EL (cell line): ENCODE measurements at places on chromosomes 6 and 20.
A peak's percentile ranks its signal among the peaks of the same experiment; 100 is the strongest.

- DNase-seq = no peak
Measured at GRCh38 chr20:24911461-24911860, 37.6 kb upstream of the CST7 start.

GRCh38 chr20:51542033-51542570 lies 417 bp downstream of the NFATC2 start:
- DNase-seq = no peak

DNA sequence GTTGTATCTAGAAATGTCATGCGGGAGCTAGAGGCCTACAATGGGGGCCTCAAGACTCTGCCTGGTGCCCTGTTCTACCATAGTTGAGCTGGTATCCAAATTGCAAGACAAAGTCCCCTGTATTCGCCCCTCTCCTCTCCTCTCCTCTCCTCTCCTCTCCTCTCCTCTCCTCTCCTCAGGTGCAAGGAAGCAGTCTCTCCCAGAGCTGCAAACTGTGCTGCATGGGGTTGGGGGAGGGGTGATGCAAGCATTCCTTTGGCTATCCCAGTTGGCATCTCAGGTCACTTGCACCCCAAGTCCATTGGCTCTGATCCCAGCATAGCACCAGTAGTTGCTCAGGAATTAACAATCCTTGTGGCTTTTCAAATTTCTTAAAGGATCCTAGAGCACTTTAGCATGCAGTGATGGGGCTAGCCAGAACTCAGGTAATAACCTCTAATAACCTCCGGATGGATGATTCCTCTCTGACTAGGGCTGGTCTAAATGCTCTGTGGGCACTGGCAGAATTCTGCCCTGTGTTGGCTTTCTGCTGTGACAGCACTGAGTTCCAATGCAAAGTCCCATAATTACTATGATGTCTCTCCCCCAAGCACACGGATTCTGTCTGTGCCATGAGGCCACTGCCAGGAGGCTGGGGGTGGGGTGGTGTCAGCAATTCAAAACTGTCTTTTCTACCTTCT lies 35.3 kb downstream of the TAF11 start:
- DNase-seq = peak; percentile 58

- DNase-seq = peak; percentile 56
Measured at GRCh38 chr6:154931711-154932424, 63.2 kb upstream of the TIAM2 start.

- DNase-seq = no peak
Measured at GRCh38 chr6:1229808-1230207, 82.1 kb upstream of the FOXQ1 start.

DNA sequence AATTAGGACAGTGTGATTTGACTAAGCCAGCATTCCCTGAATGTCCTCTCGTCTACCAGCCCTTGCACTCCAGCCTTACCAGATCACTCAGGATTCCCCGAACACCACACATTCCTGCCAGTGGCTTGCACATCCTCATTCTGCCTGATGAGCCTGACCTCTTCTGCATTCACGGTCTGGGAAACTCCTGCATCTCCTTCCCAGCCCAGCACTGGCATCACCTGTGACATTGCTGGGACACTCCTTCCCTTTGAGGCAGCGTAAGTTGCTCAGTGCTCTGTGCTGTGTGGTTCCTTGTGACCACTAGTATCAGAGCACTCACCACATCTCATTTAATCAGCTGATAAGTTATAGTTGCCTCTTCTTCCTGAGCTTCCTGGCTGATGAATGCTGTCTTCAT lies 17.3 kb downstream of the NCOA7 start:
- peak; percentile 15 for DNase-seq

DNA sequence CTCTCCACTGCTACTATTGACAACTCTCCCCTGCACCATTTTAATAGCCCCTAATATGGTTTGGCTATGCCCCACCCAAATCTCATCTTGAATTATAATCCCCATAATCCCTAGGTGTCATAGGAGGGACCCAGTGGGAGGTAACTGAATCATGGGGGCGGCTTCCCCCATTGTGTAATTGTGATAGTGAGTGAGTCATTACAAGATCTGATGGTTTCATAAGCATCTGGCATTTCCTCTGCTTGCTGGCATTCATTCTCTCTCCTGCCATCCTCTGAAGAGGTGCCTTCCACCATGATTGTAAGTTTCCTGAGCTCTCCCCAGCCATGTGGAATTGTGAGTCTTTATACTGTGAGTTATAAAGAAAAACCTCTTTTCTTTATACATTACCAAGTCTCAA lies 74.1 kb upstream of the TCF21 start:
- DNase-seq = peak; percentile 75

DNA sequence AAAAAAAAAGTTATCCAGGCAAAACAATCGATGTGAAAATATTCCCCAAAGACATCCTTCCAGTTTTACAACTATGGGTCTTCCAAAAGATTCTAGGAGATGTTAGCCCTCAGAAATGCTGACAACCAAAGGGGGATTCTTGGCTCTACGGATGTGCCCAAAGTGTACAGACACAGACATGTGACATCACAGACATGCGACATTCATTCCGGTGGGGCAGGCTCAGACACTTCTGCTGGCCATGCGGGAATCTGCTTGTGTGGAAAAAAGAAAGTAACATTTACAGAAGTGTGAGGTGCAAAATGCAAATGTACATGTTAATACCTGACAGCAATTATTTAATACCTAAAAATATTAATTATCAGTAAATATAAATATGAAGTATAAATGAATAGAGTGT lies 268.6 kb downstream of the FOXC1 start:
- DNase-seq = no peak

DNA sequence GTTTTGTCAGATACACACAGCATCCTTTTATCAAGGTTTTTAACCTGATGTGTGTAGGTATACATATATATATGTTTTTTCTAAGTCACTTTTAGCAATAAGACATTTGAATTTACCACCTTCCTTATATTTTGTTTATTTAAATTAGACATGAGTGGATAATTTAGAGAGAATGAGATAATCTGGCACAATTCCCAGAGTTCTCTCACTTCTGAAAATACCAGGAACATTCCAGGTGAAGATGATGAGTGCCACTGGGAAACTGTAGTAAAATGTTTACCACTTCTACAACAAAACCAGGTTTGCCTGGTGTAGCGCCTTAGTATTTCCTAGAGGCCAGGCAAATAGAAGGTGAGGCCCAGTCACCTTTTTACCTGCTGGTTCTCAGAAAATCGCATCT lies 189.5 kb downstream of the TMEM242 start:
- no peak for DNase-seq

GRCh38 chr6:30447237-30447636 lies 42.1 kb upstream of the HLA-E start:
- peak; percentile 59 for DNase-seq

DNA sequence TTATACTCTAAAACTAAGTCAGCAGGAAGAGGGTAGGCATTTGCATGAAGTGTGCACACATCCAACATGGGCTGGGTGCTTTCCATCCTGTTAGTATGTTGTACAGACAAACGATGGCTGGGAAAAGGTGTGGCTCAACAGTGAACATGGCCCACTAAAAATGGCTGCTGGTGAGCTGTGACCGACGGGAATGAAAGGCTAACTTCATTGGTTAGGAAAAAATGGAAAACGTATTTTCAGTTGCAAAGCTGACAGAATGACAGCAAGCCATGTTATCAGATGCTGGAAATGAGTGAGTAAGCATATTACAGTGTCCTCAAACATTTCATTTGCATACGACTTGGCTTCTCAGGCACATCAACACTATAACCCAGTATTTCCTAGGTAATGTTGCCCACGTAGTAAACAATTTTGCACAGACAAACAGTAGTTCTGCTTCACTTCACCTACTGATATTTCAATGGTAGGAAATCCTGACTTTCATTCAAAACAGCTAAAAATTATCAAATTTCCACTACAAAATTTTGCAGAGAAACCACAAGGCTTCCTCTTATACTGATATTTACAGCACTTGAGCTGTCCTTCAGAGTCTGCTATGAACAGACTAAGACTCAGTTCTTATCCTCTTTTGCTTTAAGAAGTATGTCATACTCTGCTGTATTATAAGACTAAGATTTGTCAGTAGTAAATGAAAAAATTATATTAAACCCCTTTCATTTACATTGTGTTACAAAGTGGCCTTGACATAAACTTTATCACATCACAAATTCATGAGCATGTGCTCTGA lies 98.9 kb downstream of the IRF4 start:
- DNase-seq = no peak

GRCh38 chr20:34570859-34571306 lies 12.4 kb downstream of the MAP1LC3A start:
- peak; percentile 67 for DNase-seq

- DNase-seq = no peak
Measured at GRCh38 chr20:38072898-38073297, 39.4 kb downstream of the RPRD1B start.

GRCh38 chr6:166308033-166308768 lies at the start of gene PRR18:
Gene PRR18 (minus strand): TSS chr6:166308392. CDS start chr6:166308142, 250 bp downstream.
- no peak for DNase-seq

- DNase-seq = peak; percentile 61
Measured at GRCh38 chr6:16903470-16903869, 142.2 kb upstream of the ATXN1 start.

GRCh38 chr6:134925800-134926199 lies 24.1 kb downstream of the ALDH8A1 start:
- DNase-seq = peak; percentile 76

DNA sequence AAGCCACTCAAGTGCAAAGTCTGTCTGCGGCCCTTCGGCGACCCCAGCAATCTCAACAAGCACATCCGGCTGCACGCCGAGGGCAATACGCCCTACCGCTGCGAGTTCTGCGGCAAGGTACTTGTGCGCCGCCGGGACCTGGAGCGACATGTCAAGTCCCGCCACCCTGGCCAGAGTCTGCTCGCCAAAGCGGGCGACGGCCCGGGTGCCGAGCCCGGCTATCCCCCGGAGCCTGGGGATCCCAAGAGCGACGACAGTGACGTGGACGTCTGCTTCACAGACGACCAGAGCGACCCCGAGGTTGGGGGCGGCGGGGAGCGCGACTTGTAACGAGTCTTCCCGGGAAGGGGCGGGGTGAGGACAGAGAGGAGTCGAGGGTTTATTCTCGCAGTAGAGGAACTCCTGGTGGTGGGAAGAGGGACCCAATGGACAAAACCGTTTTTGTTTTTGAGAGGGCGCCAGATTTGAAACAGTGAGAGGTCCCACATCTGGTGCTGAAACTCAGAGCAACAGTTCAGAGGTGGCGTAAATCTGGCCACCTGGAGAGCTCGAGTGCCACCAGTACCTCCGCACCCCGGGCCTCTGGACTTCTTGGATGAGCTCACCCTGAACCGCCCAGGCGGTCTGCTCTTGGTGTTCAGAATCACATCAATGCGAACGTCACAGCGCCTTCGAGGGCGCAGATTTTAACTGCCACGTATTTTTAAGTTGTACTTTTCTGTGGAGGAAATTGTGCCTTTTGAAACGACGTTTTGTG lies 8.0 kb downstream of the PRDM13 start:
- no peak for DNase-seq

- DNase-seq = no peak
Measured at GRCh38 chr20:54525916-54526590, 50.7 kb downstream of the DOK5 start.

DNA sequence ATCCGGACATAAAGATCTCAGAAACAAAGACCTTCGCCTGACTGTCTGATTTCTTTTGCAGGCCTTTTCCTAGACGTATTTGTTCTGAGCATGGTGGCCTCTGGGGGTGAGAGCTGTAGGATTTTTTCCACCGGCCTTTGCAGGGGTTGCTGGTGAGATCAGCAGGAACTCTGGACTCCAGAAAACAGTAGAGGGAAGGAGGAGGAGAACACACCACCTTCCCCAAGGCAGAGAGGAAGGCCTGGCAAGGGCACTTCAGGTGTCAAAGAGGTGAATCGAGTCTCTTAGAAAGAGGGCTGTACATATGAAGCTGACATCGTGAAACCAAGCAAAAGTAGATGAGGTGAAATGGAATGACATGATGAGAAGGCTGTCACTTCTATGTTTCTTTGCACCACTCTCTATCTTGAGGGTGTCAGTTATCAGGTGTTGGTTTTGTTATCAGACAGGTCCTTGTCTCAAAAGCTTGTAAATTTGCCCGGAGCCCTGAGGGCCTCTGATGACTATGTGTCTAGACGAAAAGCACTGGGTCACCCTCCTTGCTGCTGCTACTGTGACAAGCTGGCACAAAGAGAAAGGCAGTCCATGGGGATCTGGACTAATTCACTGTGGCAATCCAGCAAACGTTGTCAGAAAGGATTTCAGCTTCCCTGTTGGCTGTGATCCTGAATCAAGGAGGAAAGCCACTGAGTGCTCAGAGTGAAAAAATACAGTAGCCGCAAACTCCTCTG lies 91.3 kb upstream of the MAP3K7 start:
- DNase-seq = no peak

- DNase-seq = no peak
Measured at GRCh38 chr6:51578994-51579393, 508.4 kb downstream of the PKHD1 start.

DNA sequence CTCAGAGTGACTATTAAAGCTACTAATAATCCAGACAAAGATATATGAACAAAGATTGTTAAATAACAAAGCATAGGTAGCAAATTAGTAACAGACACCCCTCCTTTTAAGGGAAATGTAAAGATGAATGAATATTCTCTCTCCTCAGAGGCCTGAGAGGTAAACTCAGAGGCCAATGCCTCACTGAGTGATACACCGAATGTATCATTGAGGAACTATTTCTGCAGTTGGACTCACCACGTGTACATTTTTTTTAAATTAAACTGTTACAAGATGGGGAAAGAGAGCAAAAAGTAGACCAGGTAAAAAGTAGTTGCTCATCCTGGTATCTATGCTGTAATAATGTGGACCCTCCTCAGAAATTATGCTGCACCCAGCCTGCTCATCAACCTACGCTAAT lies 72.3 kb upstream of the IPCEF1 start:
- peak; percentile 35 for DNase-seq

DNA sequence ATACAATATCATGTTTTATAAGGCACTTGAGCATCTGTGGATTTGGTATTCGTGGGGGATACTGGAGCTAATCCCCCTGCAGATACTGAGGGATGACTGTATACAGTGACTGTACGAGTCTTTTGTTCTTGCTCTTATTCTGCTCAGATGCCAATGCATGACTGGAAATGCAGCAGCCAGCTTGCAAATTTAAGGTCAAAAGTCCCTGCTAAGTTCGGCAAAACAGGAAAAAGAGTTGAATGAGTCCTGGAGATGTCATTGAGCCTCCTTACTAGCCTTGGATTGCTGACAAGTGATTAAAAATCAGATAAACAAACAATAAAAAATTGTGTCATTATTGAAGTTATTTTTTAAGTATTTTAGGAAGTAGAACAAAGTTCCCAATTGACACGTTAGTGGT lies 599.3 kb upstream of the IMPG1 start:
- no peak for DNase-seq

- no peak for DNase-seq
Measured at GRCh38 chr6:46632053-46632452, 20.6 kb downstream of the CYP39A1 start.

DNA sequence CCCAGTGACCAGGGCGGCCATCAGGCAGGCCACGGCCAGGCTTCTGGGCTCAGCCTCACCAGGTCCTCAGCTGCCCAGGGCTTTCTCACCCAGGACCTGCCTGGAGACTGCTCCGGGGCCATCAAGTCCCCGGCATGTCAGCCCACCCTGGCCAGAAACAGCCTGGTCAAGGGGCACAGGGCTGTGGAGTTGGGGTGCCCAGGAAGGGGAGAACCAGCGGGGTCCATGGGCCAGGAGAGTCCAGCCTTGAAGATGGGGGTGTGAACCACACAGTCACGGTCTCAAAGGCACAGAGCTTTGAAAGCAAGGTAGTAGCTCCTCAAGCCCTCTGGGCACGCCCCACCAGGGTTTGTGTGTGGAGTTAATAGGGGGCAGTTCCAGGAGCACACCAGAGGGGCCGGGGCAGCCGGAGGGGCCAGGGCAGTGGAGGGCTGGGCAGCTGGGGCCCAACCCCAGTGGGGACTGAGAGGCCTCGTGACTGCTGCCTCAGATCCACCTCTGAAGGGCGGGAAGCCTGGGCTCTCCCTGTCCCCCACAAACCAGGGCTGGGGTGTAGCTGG lies 48.0 kb upstream of the BHLHE23 start:
- no peak for DNase-seq

- peak; percentile 100 for DNase-seq
Measured at GRCh38 chr6:31739639-31740396, at the start of gene MSH5. Gene MSH5 (plus strand): TSS chr6:31740005. CDS start chr6:31740467, 462 bp downstream.
